ENCODE measurements at places on chromosomes 6 and 20.

GRCh38 chr6:85127696-85128243 is 322.1 kb upstream of the NT5E start:
- DNase-seq: no peak

DNA sequence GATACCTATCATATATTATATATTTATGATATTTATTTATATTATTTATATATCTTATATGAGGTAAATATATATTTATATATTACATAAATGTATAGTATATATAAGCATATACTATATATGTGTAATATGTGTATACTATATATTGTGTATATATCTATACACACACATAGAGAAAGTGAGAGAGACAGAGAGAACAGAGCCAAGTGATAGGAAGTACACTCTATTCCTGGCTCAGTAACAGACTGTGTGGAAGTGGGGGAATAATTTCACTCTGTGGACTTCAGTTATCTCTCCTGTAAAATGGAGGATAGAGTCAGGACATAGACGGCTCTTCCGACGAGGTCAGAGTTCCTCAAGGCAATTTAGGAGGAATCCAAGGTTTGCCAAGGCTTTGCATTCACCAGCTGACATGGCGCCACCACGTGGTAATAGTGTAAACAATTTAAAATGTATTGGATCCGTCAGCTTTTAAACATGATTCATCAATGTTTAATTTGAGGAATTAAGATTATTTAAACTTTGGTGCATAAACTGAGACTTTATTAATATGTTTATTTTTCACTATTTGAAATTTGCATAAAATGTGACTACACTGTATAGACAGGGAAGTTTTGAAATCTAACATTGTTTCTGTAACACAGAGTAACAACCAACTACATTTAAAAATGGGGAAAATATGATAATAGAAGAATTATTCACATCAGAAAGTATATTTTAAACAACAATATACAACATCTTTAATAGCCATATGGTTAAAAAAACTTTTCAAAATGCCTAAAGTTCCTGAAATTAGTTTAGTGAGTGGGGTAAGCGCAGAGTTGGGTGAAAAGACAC is 75.4 kb upstream of the TMEM244 start:
- peak; percentile 86 for DNase-seq

DNA sequence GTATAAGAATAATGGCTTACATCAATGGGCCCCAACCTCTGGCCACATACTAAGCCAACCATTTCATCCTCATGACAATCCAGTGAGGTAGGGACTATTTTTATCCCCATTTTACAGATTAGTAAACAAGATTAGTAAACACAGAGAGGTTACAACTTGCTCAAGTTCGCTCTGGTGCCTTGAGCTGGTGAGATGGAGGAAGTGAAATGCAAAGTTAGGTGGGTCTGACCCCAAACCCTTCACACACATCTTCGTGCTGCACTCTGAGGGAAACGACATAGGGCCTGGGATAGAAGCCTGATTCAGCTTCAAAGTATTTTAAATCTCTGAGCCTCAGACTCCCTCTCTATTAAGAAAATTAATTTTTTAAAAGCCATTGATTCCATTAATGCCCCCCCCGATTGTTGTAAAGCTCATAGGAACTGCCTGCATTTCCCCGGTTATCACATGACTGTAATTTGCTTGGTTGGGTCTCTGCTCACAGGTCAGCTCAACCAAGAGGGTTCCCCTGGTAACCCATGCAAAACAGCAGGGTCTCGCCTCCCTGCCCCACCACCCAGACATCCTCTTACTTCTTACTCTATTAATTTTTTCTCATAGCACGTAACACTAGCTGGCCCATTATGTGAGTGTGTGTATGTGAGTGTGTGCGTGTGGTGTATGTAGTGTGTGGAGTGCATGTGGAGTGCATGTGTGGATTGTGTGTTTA is 221.2 kb downstream of the MAFB start:
- no peak for DNase-seq

GRCh38 chr20:36251426-36251825 is 15.1 kb downstream of the AAR2 start:
- DNase-seq: no peak

- DNase-seq: peak; percentile 56
Observed at GRCh38 chr6:133286765-133287164, 45.6 kb downstream of the EYA4 start.

- DNase-seq: no peak
Observed at GRCh38 chr20:32534661-32535240, 50.4 kb downstream of the NOL4L start.

GRCh38 chr20:25147716-25148115 is 47.8 kb upstream of the ENTPD6 start:
- DNase-seq: no peak

DNA sequence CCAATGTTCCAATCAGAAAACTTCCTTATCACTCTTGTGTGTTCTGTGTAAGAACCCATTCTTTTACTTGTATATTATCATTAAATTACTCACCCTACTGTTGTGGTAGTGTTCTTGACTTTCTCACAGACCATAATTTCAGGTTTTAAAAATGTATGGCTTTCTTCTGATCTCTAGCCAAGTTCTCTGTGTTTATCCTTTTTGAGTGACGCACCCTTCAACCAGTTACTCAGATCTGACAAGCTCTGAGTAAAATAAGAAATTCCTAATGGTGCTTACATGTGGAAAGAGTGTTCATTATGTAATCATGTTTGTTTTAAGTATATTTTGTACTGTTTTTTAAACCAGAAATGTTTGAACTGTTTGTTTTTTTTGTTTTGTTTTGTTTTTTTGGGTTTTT is 11.0 kb downstream of the TBPL1 start:
- DNase-seq: no peak

- no peak for DNase-seq
Observed at GRCh38 chr6:37535759-37536490, 36.2 kb upstream of the CCDC167 start.

DNA sequence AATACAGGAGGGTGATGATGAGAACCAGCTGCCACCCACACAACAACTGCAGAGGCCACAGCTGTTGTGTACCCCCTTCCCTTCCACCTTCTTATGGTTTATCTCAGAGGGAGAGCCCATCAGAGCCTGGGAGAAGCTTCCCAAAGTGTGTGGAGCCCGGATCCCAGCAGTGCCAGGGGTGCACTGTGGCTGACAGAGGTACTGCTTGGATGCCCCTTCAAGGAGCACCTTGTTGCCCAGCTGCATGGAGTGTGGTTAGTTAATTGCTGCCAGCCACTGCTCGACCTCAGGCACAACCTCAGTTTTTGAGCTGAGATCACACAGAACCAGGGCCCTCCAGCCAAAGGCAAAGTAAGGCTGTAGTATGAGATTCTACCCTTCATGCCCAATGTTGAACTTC is 13.0 kb downstream of the PI3 start:
- DNase-seq: no peak

DNA sequence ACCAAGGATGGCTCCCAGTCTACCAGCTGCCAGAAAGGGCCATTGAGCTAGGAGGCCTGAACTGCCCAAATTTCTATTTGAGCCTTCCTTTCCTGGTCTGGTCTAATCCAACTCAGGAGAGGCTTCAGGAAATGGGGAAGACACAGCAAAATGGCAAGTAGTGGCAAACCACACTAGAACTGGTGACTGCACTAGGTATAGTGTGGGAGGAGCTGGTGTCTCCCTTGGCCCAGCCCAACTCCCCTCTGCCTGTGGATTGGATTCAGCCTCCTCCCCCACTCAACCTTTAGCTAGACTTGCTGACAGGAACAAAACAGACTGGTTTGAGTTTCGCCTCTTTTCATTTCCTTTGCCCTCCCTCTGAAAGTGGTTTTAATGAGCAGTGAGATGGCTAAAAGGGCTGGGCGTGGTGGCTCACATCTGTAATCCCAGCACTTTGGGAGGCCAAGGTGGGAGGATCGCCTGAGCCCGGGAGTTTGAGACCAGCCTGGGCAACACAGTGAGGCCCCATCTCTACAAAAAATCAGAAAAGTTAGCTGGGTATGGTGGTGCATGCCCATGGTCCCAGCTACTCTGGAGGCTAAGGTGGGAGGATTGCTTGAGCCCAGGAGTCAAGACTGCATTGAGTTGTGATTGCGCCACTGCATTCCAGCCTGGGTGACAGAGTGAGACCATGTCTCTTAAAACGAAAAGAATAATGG is 17.5 kb downstream of the MRPS18A start:
- peak; percentile 13 for DNase-seq

DNA sequence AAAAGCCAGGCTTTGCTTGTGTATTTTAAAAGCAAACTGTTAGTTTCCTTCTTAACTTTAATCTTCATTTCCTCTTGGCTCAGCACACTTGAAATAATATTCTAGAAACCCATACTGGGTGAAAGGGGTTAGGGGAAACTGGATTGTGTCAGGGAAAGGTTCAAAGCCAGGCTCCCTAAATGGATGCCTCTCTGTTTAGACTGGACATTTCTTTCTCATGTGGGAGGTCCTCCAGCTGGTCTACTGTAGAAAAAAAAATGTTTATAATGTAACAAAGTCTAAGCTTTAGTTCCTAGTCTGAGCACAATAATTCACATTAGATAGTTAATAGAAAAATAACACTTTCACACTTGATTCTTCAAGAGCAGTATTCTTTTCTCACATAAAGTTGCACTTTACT is 89.0 kb upstream of the AKIRIN2 start:
- DNase-seq: no peak

DNA sequence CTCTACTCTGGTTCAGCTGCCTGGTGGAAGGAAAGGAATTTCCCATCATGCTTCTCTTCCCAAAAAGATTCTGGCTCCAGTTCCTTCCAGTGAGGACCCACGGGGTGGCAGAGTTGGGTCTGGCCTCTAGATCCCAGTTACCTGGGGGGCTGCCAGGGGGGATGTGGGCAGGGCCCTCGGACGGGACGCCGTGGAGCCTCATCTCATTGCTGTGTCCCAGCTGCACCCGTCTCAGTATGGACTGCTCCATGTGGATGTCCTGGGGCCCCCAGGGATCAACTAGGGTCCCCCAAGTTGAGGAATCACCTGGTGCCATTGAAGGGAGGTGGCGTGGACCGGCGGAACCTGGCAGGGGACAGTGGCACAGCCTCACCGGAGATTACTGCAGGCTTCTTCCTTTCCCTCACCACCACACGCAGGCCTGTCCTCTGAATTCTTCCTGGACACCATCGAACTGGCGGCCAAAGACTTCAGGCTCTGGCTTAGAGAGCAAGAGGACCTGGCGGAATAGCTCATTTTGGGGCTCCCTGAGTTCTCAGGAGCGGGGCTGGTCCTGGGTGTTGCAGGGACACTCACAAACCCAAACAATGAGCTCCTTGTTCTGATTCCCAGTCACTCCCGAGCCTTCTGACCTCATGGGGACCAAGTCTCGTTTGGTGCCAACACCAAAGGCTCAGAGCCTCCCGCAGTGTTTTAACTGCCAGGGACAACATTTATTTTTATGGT is 8.5 kb downstream of the ZBP1 start:
- DNase-seq: peak; percentile 38

All from SK-MEL-5 (cell line).